ENCODE measurements at places on chromosomes 2 and 18. TPM values are rescaled to one million over a fixed set of nuclear protein-coding genes. Genes with fewer than 3 reads are reported as not detected.

The CABLES1 gene
- total RNA-seq: 28.7 TPM

DNA sequence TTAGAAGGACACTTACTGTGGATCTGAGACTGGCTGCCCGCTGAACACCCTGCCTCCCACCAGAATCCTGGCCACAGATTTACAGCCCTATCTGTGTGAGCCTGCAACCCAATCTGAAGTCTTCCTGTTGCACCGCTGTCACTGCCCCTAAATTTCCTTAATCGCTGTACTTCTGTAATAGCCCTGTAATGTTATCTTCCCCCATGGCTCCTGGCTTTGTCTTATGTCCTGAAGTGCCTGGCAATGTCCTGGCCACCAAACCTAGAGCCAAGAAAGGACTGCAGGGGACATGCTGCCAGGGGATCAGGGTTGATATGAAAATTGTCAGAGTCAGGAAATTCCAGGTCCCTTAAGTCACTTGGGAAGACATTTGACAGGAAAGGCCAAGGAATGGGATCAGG is 52.7 kb downstream of the FHOD3 start:
- DNase-seq: no peak

GRCh38 chr2:195121341-195121740 is 535.7 kb upstream of the SLC39A10 start:
- no peak for DNase-seq

The TEX44 gene
- total RNA-seq: not detected

DNA sequence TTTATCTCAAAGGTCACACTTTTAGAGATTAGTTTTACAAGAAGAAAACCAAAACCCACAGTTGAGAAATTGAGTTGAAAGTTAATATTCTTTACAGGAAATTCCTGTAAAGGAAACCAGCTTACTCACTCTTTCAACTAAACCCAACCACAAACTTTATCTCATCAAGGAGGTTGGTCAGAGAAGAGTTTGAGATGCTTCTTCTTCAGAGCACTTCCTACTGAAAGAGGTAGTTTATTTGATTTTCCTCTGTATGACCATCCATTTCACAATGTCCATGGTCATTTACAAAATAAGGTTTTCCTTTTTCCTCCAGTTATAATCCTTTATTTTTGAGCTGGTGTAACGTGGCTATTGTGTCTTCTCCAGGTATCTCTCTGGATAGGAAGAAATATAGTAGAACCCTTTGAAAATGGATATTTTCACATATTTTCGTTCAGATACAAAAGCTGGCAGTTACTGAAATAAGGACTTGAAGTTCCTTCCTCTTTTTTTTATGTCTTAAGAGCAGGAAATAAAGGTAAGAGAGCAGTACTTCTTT is 4.5 kb upstream of the IL18RAP start:
- DNase-seq: no peak

The KIF5C gene
- total RNA-seq: 2.7 TPM

GRCh38 chr2:99389371-99389770 is 52.2 kb downstream of the EIF5B start:
- DNase-seq: no peak

DNA sequence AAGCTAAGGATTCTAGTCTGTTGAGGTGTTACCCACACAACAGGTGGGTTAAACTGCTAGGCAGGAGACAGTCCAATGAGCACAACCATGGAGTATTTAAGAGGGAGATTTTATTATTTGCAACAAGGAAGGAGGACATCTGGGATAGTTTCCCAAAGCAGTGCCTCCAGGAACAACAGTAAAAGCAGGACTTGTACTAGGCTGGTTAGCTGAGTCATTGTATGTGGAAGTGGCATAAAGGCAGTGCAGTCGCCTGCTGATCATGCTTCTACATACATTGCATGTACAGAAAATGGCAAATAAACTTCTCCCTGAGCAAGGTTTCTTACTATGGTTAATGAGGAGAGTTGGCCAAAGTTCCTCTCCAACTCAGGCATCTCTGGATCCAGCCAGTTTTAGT is 46.1 kb upstream of the CYTIP start:
- no peak for DNase-seq

DNA sequence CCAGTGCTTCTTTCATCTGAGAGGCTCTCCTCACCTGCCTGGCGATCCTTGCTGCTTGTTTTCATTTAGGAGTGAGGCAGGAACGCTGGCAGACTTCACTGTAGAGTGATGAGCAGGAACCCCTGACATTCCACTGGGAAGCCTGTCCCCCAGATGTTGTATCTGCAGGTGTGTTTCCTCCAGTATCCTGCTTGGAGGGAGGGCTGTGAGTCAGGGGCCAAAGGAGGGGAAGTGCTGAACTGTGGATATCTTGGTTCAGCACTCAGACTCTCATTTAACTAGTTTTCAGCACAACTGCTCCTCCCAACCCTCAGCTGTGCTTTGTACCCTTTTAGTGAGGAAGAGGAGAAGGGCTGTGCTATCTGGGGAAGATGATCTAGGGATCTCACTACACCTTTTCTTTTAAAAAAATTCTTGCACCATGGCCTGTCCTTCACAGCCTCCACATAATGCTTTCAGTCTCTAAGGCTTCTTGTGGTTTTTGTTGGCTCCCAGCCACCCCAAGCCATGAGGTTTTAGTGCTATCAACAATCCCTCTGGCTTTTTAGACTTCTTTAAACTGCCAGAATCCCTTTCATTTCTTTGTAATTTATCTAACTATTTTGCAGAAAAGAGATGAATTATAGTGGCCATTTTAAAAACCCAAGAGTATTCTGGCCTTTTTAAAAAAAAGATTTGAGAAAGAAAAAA is 11.2 kb downstream of the ANKAR start:
- DNase-seq: no peak

The CPS1 gene
- total RNA-seq: 9.2 TPM

Measured in breast epithelium (tissue), 4 donors.